Fibroblast of skin of right biceps (primary cell): ENCODE measurements at places on chromosomes 7 and 10.
A peak's percentile ranks its signal among the peaks of the same experiment; 100 is the strongest.

DNA sequence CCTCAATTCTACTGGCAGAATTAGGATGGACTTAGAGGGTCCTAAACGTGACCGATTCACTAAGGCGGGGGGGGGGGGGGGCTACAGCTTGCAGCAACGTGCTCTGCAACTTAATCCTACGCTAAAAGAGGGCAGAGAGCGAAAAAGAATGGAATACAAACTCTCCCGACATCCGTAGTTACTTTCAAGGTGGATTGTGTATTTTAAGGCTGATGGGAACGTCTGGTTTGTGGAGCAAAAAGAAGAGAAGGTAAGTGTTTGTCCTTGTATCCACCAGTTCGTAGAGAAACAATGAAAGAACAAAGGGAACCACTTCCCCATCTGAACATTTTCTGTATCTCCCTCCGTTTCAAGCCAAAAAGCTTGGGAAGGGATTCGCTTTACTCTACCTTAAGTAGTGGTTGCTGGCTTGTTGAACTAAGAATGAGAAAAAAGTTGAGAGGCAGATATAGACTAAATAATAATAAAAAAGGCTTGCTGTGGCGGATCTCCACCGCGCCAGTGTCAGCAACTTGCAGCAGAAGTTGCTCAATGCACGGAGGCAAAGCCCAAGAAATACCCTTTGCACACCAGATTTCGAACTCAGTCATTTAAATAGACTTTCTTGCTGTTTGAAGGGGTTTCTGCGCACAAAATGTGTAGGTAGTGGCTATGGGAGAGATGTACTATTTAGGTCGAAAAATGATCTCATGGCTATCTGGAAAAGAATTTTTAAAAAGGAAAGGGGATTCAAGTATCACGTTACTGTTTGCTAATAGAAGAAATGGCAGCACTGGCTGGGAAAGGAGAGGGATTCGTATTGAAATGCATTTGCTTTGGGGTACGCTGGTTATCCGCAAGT is 736 bp downstream of the SKIDA1 start:
- peak; percentile 57 for DNase-seq

DNA sequence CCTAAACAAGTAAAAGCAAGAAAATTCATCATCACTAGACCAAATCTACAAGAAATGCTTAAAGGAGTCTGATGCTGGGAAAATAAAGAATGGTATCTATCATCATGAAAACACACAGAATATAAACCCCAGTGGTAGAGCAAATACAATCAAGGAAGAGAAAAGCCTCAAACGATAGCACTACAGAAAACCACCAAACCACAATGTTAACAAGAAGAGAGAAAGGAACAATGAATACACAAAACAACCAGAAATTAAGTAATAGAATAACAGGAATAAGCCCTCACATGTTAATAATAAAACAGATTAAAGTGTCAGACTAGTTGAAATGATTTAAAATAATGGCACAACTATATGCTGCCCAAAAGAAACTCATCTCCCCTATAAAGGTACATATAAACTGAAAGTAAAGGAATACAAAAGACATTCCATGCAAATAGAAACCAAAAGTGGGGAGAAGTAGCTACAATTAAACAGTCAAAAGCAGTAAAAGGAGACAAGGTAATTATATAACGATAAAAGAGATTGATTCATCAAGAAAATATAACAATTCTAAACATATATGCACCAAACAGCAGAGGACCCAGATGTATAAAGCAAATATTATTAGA is 77.3 kb downstream of the JMJD1C start:
- DNase-seq: no peak

GRCh38 chr7:2688409-2689342 is 674 bp downstream of the AMZ1 start:
- DNase-seq: no peak

DNA sequence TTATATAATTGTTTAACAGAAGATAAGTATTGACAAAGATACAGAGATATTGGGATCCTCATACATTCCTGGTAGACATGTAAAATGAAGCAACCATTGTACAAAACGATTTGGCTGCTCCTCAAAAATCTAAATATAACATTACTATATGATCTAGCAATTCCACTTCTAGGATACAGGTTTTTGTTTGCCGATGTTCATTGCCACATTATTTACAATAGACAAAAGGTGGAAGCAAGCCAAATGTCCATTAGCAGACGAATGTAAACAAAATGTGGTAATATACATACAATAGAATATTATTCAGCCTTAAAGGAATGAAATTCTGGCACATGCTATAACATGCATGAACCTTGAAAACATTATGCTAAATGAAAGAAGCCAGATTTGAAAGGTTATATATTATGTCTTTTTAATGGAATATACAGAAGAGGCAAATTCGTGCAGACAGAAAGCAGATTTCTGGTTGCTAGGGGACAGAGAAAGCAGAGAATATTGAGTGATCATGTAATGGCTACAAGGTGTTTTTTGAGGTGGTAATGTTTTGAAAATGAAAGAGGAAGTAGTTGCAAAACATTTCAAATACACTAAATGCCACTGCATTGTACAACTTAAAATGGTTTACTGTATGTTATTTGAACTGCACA is 44.9 kb downstream of the POLR1F start:
- DNase-seq: no peak

DNA sequence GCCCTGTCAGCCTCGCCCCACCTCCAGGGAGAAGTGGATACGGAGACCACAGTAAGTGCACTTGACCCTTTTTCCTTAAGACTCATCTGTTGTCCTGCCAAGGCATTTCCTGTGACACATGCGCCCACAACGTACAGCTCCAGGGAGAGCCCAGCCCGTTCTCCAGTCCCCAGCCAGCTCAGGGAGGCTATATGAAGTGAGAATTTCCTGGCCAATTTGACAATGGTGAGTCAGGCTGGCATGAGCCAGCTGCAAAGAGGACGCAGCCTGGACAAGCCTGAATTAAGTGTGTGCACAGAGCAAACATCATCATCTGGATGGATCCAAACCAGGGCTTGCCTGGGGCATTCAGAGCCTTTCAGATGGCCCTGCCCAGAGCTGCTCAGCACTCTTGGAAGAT is 244.8 kb downstream of the KCNMA1 start:
- DNase-seq: peak; percentile 98

GRCh38 chr10:52215745-52216361 is 98.2 kb upstream of the DKK1 start:
- peak; percentile 66 for DNase-seq

GRCh38 chr10:110220398-110220797 is 13.0 kb downstream of the MXI1 start:
- DNase-seq: no peak

DNA sequence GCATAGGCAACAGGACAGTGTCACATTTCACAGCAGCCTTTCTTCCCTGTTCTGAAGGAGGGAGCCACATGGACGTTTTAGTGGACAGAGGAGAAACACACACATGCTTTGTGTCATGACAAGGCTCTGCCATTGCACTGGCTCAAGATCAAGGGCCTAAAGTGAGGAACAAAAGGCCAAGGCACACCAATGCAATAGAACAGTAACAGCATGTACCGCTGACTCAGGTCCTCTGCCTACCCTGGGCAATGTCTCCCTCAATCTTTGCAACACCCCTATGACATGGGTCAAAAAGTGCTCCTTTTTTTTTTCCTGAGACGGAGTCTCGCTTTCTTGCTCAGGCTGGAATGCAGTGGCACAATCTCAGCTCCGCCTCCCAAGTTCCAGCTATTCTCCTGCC is 57.8 kb upstream of the SDK1 start:
- no peak for DNase-seq

GRCh38 chr7:129334473-129334872 is 99.8 kb upstream of the STRIP2 start:
- no peak for DNase-seq

- DNase-seq: no peak
Measured at GRCh38 chr10:11337516-11337915, 273.9 kb downstream of the USP6NL start.

DNA sequence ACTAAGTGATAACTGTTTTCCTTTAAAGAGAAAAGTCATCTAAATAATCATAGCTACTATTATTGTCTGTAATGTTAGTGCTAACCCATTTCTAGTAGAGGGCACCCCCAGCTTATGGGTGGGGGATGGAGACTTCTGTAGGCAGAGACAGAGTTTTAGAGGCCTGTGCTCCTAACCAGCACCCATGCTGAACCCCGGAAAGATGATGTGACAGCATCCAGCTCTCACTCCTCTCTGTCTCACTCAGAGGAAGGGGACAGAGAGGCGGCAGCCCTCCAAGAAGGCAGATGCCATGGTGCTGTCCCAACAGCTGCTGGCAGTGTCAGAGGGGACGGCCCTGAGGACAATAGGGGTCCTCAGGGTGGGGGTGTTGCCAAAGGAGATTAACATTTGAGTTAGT is 74.4 kb upstream of the PRLHR start:
- no peak for DNase-seq

DNA sequence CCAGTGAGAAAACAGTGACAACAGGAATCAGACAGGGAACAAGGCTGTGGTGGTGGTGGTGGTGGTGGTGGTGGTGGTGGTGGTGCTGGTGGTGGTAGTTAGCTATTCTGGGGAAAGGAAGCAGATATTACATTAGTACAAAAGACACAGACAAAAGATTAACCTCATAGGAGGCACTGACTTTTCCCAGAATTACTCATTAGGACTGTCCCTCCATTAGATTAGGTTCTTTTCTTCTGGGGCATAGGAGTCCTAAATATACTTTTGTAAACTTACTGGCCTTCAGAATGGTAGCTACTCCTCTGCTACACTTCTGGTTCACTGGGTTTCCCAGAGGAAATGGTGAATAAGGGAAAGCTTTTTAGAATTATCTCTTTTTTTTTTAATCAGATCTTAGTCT is 156.6 kb upstream of the SEMA3D start:
- DNase-seq: no peak

DNA sequence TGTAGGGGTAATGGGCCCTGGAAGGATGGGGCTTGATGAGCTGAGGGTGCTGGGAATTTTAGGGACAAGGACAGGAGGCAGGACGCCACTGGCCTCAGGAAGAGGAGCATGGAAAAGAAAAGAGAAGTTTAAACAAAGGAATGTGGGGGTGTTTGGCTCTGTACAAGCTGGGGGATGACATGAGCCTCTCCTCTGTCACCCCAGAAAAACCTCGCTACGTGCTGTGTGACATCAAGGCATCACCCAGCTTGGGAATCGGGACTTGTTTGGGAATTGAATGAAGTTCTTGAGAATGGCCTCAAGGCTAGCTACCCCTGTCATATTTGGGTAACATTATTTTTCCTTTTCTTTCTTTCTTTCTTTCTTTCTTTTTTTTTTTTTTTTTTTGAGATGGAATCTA is 47.7 kb upstream of the HSPB1 start:
- DNase-seq: no peak

DNA sequence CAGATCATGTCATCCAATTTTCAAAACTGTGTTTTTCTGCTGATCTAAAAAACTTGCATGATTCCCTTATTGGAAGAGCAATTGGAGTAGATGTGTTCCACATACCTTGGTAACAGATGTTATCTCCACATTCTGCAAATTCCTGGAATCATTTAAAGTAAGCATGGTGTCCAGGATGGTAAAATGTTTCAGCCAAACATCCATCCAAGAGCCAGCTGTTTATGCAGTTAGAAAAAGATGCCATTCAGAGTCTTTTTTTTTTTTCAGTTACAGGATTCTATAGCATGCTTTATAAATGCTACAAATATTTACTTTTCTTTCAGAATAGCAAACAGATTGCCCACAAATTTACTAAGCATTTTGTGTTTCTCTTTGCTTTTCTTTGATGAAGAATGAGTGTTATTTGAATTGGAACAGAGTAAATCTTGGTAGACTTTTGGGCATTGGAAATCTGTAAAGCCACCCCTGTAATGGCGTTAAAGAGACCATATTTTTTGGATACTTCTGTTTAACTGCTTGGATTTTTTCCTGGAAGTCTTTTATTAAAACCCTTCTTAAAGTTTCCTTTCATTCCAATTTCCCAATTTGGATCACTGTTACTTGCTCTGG is 149.8 kb downstream of the GNAT3 start:
- peak; percentile 38 for DNase-seq

DNA sequence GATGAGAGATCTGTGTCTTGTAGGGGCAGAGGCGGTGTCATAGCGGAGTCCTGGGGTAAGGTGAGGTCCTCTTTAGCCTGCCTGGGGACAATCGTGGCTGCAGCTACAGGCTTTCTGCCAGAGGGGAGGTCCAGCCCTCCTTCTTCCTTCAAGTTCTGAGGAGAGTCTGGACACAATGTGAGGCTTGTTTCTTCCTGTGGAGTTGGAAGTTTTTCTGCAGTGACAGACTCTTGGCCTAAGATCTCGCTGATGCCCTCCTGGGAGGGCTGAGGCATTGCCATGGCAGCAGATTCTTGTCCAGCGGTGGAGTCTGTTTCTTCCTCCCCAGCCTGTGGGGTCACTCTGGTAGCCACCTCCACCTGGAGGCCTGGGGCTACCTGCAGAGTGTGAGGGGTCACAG is 4.4 kb downstream of the NACAD start:
- DNase-seq: no peak
